Activated CD8-positive, alpha-beta T cell treated with anti-CD3 and anti-CD28 coated beads, Interleukin-2, amount 10 ng/mL, durations not matched to agents 7 days and 5 days (primary cell): ENCODE measurements at places on chromosomes 16 and 17. TPM values are rescaled to one million over a fixed set of nuclear protein-coding genes. Genes with fewer than 3 reads are reported as not detected.

DNA sequence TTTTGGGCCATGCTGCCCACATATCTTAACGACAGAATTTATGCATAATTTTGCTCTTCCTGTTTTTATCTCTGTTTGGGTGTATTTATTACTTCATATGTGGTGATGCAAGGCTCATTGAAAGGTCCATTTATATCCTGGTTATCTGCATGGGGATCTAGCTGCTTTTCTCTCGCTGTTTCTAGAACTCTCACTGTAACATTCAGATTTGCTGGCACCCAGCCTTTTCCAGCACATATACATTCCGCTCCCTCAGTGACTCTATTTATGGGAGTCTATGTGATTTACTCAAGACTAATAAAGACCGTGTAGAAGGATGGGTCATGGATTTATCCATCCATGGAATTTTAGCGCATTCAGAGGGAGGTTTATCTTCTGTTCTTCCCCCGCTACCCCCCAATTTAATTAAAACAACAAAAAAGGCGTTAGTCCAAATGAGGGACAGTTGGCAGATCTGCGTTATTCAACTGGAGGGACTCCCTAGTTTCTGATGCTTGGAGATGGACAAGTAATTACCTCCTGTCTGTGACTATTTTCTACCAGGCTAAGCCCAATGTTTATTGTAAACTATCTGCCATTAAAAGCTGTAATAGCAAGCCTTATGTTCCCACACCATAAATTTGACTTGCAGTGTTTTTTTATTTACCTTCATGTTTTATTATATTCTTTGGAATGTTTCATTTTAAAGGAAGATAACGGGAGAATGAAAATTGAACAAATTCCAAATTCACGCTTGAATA is 19.8 kb upstream of the MARCHF10 start:
- H3K27ac ChIP-seq, result no peak overlapping the region
- no peaks in the 10 kb centered on the region for H3K4me1 ChIP-seq
- no peaks in the 10 kb centered on the region for H3K36me3 ChIP-seq
- H3K27me3 ChIP-seq, result peaks cover 5% of the 10 kb centered on the region

DNA sequence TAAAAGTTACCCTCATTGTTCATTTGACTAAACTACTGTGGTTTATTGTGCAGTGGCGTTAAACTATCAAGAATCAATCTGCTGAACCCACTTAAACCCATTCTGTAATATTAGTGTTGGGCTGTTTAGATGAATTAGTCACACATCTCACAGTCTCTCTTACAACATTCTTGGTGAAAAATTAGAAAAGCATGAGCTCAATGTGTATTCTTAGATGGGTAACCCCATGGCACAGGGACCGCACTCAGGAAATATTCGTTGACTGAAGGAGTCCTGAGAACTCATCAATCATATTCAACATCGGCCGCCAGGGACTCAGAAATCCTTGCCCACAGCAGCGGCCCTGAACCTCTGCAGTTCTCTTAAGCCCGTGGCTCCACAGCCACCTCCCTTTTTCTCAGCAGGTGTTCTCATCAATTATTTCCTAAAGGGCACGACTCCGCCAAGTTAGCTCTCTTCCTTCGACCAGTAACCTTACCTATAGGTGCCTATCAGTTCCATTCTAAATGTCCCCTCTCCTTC is 155.6 kb downstream of the STX8 start:
- no peak for DNase-seq
- H3K36me3 ChIP-seq, result peaks cover 9% of the 10 kb centered on the region
- no peak overlapping the region for H3K27ac ChIP-seq
- no peaks in the 10 kb centered on the region for H3K4me1 ChIP-seq

GRCh38 chr16:67731753-67732095 is 12.6 kb upstream of the GFOD2 start:
- no peak for DNase-seq
- no peaks in the 10 kb centered on the region for H3K4me1 ChIP-seq
- H3K27me3 ChIP-seq, result no peaks in the 10 kb centered on the region
- H3K36me3 ChIP-seq, result peaks cover 15% of the 10 kb centered on the region
- peak overlapping the region; percentile 50 for H3K27ac ChIP-seq

GRCh38 chr17:60627124-60627523 is 27.1 kb downstream of the PPM1D start:
- H3K27me3 ChIP-seq, result no peaks in the 10 kb centered on the region
- no peak for DNase-seq

GRCh38 chr16:24753000-24753399 is 23.5 kb downstream of the TNRC6A start:
- H3K36me3 ChIP-seq, result peaks cover 5% of the 10 kb centered on the region
- H3K4me3 ChIP-seq, result no peak overlapping the region
- H3K4me1 ChIP-seq, result peaks cover 16% of the 10 kb centered on the region
- DNase-seq, result no peak
- H3K27ac ChIP-seq, result no peak overlapping the region

DNA sequence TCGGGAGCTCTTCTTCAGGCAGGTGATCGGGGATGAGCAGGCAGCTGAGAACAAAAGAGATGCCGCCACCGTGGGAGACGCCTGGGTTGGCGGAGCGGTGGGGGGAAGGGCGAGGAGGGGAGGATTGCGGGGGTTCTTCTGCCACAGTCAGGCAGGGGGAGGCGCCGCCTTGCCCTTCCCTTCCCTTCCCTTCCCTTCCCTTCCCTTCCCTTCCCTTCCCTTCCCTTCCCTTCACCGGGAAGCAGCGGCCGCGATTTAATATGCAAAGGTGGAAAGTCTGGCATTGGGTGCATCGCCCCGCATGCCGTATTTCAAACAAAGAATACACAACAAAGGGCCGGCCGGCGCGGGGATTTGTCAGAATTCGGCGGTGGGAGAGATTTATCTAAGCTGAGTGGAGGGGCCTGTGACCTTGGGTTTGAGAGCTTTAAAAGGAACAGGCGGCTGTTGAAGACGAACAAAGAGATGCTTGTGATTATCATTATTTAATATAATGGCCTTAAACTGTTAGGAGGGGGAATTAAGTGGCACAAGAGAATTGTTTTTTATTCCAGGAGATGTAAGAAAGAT is 262.3 kb upstream of the TNRC6C start:
- H3K4me1 ChIP-seq, result peaks cover 18% of the 10 kb centered on the region
- no peaks in the 10 kb centered on the region for H3K36me3 ChIP-seq
- DNase-seq, result no peak
- H3K27ac ChIP-seq, result no peak overlapping the region

- no peak overlapping the region for H3K27ac ChIP-seq
- no peak for DNase-seq
- H3K4me3 ChIP-seq, result no peak overlapping the region
- H3K36me3 ChIP-seq, result no peaks in the 10 kb centered on the region
Measured at GRCh38 chr17:13337151-13337550, 264.6 kb downstream of the HS3ST3A1 start.

DNA sequence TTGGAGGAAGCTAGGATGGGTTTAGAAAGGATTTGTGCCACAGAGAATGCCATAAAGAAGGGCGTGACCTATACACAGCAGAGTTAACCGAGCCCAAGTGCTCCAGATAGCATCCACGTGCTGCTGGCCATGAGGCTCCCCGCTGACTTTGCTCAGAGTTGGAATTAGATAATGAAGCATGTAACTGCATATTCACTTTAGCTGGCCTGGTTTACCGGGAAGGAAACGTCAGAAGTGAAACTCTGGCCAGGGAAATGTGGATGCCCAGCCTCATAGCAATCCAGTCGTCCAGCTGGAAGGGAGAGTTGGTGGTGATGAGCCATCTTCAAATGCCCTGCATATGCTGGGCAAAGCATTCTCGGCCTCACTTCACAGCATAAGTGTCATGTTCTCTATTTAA is 6.1 kb downstream of the KRT35 start:
- no peak overlapping the region for H3K4me3 ChIP-seq
- no peak overlapping the region for H3K27ac ChIP-seq
- no peaks in the 10 kb centered on the region for H3K4me1 ChIP-seq
- DNase-seq, result no peak
- H3K36me3 ChIP-seq, result no peaks in the 10 kb centered on the region

DNA sequence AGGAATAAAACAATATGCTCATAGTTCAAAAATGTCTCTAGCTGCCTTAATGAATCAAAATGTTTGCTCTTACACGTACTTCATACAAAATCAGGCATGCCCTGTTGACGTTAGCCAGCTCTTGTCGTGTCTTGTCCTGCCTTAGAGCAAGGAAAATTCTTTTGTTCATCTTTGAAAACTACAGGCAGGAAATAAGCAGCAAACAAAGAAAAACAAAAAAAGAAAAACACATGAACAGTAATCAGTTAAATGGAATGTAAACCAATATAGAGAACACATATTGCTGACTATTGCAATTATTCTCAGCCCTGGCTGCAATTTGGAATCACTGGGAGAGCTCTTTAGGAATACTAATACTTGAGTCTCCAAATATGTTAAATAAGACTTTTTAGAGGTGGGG is 1.7 kb downstream of the CAPNS2 start:
- H3K27me3 ChIP-seq, result peaks cover 2% of the 10 kb centered on the region
- no peaks in the 10 kb centered on the region for H3K36me3 ChIP-seq

GRCh38 chr16:85491798-85492294 is 121.3 kb upstream of the GSE1 start:
- H3K27ac ChIP-seq, result no peak overlapping the region
- no peaks in the 10 kb centered on the region for H3K36me3 ChIP-seq
- peaks cover 19% of the 10 kb centered on the region for H3K4me1 ChIP-seq
- H3K4me3 ChIP-seq, result no peak overlapping the region
- peaks cover 3% of the 10 kb centered on the region for H3K27me3 ChIP-seq

GRCh38 chr16:50338371-50339231 is 30.2 kb downstream of the BRD7 start:
- H3K36me3 ChIP-seq, result peaks cover 46% of the 10 kb centered on the region
- H3K4me3 ChIP-seq, result peak overlapping the region; percentile 59
- H3K27me3 ChIP-seq, result no peaks in the 10 kb centered on the region
- H3K4me1 ChIP-seq, result peaks cover 44% of the 10 kb centered on the region

- no peak overlapping the region for H3K4me3 ChIP-seq
- peaks cover 12% of the 10 kb centered on the region for H3K4me1 ChIP-seq
- peaks cover 7% of the 10 kb centered on the region for H3K27me3 ChIP-seq
- no peak overlapping the region for H3K27ac ChIP-seq
- H3K36me3 ChIP-seq, result no peaks in the 10 kb centered on the region
- DNase-seq, result no peak
Measured at GRCh38 chr17:81328978-81329926, 34.1 kb upstream of the SLC38A10 start.

GRCh38 chr16:1305823-1306222 is 3.6 kb upstream of the UBE2I start:
- peak overlapping the region; percentile 86 for H3K27ac ChIP-seq
- H3K27me3 ChIP-seq, result no peaks in the 10 kb centered on the region
- DNase-seq, result peak; percentile 38
- no peak overlapping the region for H3K4me3 ChIP-seq
- peaks cover 8% of the 10 kb centered on the region for H3K36me3 ChIP-seq

Gene SMIM36
- total RNA-seq, result not detected

Gene TBC1D28
- total RNA-seq, result not detected

Gene FOXO3B
- total RNA-seq, result 4.4 TPM

Gene PIK3R5
- total RNA-seq, result 73.9 TPM

Gene PCGF2
- 0.63 TPM for total RNA-seq
